Umbilical cord (tissue), 2 donors: ENCODE measurements at places on chromosomes 3 and 15. TPM values are rescaled to one million over a fixed set of nuclear protein-coding genes. Genes with fewer than 3 reads are reported as not detected.

DNA sequence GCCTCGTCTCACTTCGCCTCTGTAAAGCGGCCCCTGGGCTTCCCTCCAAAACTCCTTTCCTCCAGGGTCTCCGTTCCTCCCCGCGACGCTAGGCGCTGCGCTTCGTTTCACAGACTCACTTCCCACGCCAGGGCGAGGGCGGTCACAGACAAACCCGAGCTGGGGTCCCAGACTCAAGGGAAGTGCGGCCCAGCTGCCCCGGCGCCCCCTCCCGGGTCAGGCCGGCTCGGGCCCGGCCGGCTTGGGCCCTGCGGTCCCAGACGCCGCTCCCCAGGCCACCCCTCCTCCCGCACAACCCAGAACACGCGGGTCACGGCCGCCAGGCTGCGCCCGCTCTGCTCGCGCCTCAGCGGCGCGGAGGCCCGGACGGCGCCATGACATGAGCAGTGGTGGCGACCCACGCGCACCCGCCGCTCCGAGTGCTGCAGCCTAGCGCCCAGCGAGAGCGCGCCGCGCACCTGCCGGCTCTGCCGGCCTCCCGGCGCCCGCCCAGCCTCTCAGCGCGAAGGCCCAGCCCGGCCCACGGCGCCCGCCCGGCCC, 547 bp downstream of the NUP210 start:
- peak; percentile 11 for DNase-seq

DNA sequence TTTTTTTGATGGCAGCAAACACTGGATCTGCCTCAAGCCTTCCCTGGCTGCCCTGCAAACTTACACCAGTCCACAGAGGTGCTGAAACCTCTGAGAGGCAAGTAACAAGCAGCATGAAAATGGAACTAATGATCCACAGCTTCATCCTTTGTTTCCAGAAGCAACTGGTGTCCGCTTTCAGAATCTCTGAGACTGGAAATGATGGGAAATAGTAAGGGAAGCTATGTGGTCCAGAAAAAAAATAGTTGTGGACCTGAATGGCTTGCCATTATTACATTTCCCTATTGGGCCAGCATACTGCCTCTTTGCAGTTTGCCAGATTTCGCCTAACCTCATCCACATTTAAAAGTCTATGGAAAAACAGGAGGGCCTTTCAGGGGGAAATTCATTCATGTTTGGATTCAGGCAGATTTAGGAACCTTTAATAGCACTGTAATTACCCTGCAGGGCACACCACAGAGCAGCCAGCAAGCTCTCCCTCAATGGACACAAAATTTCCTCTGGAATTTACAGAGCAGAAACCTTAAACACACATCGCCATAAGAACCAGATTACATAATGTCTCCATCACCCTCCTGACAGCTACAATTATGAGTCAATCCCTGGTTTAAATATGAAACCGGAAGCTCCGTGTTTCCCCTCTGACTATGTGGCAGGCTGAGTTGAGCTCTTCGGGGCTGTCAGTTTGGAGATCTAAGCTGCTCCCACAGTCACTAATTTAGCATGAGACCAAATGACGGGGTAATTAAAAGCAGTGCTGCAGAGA, 134.4 kb downstream of the TMCO5A start:
- DNase-seq, result peak; percentile 89

DNA sequence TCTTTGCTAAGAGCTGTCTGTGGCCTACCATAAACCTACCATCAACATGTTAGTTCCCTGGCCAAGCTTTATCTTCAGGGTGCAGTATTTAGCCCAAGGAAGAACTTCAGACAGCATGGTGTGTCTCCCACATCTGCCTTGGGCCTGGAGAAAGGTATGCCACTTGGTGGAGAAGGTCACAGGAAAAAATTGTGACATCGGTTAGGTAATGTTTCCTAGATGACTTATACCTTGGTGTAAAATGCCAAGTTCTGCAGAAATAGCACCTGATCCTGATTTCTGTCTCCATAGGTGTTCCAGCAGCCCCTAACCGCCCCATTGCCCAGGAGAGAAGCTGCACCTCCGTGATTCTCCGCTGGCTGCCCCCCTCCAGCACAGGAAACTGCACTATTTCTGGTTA, 33.0 kb upstream of the UMPS start:
- no peak for DNase-seq

GRCh38 chr15:85706779-85707518, 87.8 kb downstream of the KLHL25 start:
- DNase-seq, result peak; percentile 96

- DNase-seq, result no peak
Observed at GRCh38 chr15:45777781-45778180, 143.0 kb downstream of the SQOR start.

- no peak for DNase-seq
Observed at GRCh38 chr15:62453375-62453774, 288.3 kb upstream of the C2CD4B start.

GRCh38 chr3:32593903-32594525, 23.4 kb upstream of the DYNC1LI1 start:
- DNase-seq, result peak; percentile 11

GRCh38 chr3:106403371-106404145, 534.7 kb upstream of the CBLB start:
- no peak for DNase-seq

Gene MUC4
- total RNA-seq, result 1.7 TPM
